ENCODE measurements at places on chromosomes 1 and 21.
A peak's percentile ranks its signal among the peaks of the same experiment; 100 is the strongest.

DNA sequence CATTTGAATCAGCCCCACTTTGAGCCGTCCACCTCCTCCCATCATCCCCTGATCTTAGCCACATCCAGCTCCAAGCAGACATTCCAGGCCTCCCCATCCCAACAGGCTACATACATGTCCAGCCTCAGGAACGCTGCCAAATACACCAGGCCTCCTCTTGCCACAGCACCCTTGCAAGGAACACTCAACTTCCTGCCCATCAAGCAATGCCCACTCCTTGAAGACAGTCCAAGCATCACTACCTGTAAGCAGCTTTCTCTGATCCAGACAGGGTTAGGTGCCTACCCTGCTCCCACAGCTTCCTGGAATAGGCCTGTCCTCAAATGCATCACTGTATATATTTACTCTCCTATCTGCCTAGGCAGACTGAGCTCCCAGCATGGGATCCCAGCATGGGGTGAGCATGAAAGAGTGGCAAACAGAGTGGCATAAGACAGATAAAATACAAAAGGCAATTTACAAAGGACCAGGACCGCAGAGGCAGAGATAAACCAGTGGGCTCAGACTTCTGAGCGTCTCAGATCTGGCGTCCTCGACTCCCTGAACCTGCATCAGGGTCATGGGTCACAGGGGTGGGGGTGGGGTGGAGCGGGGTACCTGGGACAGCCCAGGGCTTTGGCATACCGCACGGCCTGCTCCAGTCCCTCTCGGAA is 816 bp downstream of the HYI start:
- DNase-seq = peak; percentile 82

- DNase-seq = no peak
Measured at GRCh38 chr1:214219902-214220301, 61.1 kb upstream of the SMYD2 start.

DNA sequence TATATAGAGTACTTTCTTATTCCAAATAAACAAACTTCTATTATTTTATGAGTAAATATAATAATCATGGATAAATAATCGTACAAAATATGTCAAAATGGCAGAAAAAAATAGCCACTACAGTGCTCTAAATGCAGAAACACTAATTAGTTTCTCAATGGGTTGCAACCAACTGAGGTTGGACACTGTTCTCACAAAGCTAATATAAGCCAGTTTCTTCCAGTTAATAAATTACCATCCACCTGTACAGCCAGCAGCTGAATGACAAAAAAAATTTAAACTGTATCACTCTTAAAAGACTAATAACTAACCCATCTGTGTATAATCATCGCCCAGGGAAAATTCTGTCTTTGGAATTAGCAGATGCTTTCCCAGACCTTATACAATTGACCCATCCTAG is 36.9 kb downstream of the GDAP2 start:
- DNase-seq = no peak

GRCh38 chr1:209809611-209810010 is 3.7 kb upstream of the IRF6 start:
- no peak for DNase-seq

All from umbilical cord (tissue), 2 donors.